ENCODE measurements at places on chromosomes 5 and 9.

GRCh38 chr9:33106827-33107621, 30.6 kb upstream of the SMU1 start:
- peaks cover 3% of the 10 kb centered on the region for H3K36me3 ChIP-seq
- H3K27ac ChIP-seq: peak overlapping the region; percentile 84
- DNase-seq: no peak
- H3K4me3 ChIP-seq: no peak overlapping the region
- H3K4me1 ChIP-seq: peaks cover 35% of the 10 kb centered on the region

GRCh38 chr9:131728961-131729360, 10.9 kb downstream of the RAPGEF1 start:
- peaks cover 33% of the 10 kb centered on the region for H3K4me1 ChIP-seq
- no peaks in the 10 kb centered on the region for H3K27me3 ChIP-seq
- H3K27ac ChIP-seq: no peak overlapping the region
- peaks cover 12% of the 10 kb centered on the region for H3K36me3 ChIP-seq
- H3K4me3 ChIP-seq: no peak overlapping the region
- no peak for DNase-seq

GRCh38 chr9:38284588-38285051, 107.9 kb upstream of the ALDH1B1 start:
- peaks cover 5% of the 10 kb centered on the region for H3K27me3 ChIP-seq
- no peak for DNase-seq
- no peak overlapping the region for H3K4me3 ChIP-seq
- peaks cover 7% of the 10 kb centered on the region for H3K4me1 ChIP-seq

DNA sequence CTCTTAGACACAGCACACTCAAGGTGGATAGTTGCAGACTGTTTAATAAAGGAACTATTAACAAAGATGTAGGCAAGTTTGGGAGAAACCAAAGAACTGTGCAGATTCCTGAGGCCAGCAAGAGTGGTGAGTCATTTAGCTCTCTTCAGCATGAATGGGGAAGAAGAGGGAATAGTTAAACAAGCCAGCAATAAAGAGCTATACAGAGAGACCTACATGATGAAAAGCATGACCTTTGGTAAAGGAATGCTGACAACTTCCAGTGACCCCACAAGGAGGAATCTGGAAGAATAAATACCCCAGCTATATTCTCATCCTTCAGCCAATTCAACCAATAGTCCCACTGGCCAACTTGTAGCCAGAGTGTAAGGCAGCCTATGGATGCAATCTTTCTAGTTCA, 706.0 kb upstream of the GRAMD2B start:
- no peak for DNase-seq
- peaks cover 17% of the 10 kb centered on the region for H3K4me1 ChIP-seq
- H3K27ac ChIP-seq: no peak overlapping the region
- no peaks in the 10 kb centered on the region for H3K36me3 ChIP-seq
- no peak overlapping the region for H3K4me3 ChIP-seq

- DNase-seq: no peak
- H3K27ac ChIP-seq: no peak overlapping the region
- peaks cover 40% of the 10 kb centered on the region for H3K4me1 ChIP-seq
- peaks cover 12% of the 10 kb centered on the region for H3K27me3 ChIP-seq
- H3K36me3 ChIP-seq: no peaks in the 10 kb centered on the region
Measured at GRCh38 chr5:10559151-10559550, 4.7 kb upstream of the ANKRD33B start.

DNA sequence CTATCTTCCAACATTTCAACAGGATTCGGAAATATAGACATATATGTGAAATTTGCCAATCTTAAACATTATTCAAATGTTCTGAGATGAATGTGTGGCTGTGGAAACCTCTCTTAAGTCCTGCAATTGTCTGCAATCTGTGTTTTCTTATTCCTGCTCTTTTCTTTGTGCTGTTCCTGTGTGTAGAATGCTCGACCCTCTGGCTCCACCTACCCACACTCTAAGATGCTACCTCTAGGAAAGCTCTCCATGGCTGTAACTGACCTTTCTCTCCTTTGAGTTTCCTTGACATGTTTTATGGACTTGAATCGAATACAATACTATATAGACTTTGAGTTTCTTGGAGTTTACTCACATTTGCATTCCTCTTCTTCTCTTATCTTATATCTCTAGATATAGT, 120.6 kb upstream of the ASTN2 start:
- no peaks in the 10 kb centered on the region for H3K36me3 ChIP-seq
- H3K4me3 ChIP-seq: no peak overlapping the region
- peaks cover 10% of the 10 kb centered on the region for H3K27me3 ChIP-seq
- no peak overlapping the region for H3K27ac ChIP-seq
- peaks cover 8% of the 10 kb centered on the region for H3K4me1 ChIP-seq

GRCh38 chr5:140965905-140966292, 377 bp upstream of the PCDHAC2 start:
- H3K36me3 ChIP-seq: peaks cover 4% of the 10 kb centered on the region
- H3K27ac ChIP-seq: peak overlapping the region; percentile 96
- peak overlapping the region; percentile 91 for H3K4me3 ChIP-seq
- peaks cover 43% of the 10 kb centered on the region for H3K4me1 ChIP-seq
- H3K27me3 ChIP-seq: no peaks in the 10 kb centered on the region
- no peak for DNase-seq

DNA sequence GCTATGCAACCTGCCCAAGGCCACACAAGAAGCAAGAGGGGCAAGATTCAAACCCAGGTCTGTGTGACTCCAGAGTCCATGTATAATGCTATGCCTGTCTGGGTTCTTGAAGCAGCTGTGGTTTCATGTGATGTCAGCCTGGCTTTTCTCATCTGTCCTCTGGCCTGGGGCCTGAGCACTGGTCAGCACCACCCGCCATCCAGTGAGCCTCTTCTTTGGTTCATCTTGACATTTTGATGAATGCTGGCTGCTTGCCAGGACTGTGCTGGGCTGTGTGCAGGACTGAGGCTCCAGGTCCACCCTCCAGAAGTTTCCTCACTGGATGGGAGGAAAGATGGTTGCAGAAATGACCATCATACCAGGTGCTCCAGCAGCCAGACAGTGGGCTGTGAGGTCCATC, 61.5 kb downstream of the TSTD2 start:
- H3K27me3 ChIP-seq: peaks cover 12% of the 10 kb centered on the region
- no peaks in the 10 kb centered on the region for H3K4me1 ChIP-seq
- no peak overlapping the region for H3K27ac ChIP-seq
- H3K4me3 ChIP-seq: no peak overlapping the region
- H3K36me3 ChIP-seq: no peaks in the 10 kb centered on the region

DNA sequence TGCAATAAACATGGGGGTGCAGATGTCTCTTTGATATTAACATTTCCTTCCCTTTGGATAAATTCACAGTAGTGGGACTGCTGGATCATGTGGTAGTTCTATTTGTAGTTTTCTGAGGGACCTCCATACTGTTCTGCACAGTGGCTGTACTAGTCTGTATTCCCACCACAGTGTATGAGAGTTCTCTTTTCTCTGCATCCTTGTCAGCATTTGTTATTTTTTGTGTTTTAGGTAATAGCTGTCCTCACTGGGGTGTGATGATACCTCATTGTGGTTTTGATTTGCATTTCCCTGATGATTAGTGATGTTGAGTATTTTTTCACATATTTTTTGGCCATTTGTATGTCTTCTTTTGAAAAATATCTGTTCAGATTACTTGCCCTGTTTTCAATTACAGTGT, 562.5 kb downstream of the CSNK1G3 start:
- no peak overlapping the region for H3K4me3 ChIP-seq
- H3K4me1 ChIP-seq: peaks cover 9% of the 10 kb centered on the region
- DNase-seq: no peak
- peaks cover 8% of the 10 kb centered on the region for H3K36me3 ChIP-seq
- H3K27ac ChIP-seq: no peak overlapping the region

DNA sequence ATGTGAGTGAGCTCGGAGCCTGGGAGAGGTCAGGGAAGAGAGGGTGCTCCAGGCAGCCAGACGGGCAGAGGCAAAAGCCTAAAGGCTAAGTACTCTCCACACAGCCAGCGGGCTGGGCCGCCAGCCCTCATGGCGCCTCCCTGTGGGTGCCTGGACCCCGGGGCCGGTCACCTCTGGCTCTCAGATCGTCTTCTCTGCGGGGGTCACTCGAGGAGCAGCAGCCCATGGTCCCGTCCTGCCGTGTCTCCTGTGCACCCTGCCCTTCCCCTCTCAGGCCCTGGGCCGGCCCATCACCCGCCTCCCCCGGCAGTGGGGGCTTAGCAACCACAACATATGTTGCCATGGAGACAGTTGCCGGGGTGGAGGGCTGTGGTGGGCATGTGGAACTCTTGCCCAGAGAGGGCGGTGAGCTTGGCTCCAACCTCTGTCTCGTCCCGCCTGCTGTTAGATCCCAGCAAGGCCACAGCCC, 4.2 kb downstream of the AK1 start:
- no peak for DNase-seq
- H3K4me1 ChIP-seq: peaks cover 16% of the 10 kb centered on the region
- H3K27me3 ChIP-seq: no peaks in the 10 kb centered on the region

DNA sequence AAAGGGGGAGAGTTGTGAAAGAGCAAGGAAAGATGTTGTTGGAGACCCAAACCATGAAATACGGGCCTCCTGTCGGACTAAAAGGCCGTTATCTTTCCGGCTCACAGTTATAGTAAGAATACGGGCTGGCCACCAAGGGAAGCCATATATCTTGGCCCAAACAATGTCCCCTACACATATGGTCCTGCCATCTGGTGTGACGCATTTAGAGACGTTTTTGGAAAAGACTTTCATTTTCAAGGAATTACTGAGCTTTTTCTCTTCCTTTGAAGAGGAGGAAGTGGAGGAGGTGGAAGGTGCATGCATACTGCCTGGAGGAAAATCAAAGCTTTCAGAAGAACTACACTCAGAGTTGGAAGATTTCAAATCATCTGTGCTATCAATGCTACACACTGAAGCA, 26.7 kb downstream of the PWWP2A start:
- DNase-seq: no peak
- H3K4me3 ChIP-seq: no peak overlapping the region
- H3K27me3 ChIP-seq: no peaks in the 10 kb centered on the region
- H3K4me1 ChIP-seq: no peaks in the 10 kb centered on the region

- DNase-seq: no peak
- H3K36me3 ChIP-seq: peaks cover 11% of the 10 kb centered on the region
- H3K27me3 ChIP-seq: no peaks in the 10 kb centered on the region
- H3K27ac ChIP-seq: no peak overlapping the region
- no peak overlapping the region for H3K4me3 ChIP-seq
Measured at GRCh38 chr9:37758747-37759146, 5.1 kb downstream of the TRMT10B start.

- H3K4me3 ChIP-seq: no peak overlapping the region
Measured at GRCh38 chr5:157820593-157821252, 38.2 kb downstream of the CLINT1 start.

DNA sequence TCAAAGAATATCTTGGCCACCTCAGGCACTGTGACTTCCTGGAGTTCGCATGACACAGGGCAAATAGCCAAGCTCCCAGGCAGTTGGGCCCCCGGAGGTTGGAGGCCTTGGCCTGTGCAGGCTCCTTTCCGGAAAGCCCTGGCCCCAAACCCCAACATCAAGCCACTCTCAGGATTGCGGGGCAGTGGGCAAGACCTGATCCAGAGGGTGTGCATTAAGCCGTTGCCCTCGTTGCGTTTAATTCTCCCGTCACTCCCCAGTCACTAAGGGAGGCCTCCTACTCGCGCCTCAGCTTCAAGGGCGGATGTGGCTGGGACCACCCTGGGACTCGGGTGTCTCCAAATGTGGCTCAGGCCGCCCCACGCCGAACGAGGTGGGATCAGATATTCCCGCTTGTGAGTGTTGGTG, 60.1 kb downstream of the TMEM174 start:
- peaks cover 22% of the 10 kb centered on the region for H3K4me1 ChIP-seq
- peaks cover 87% of the 10 kb centered on the region for H3K27me3 ChIP-seq
- DNase-seq: no peak
- no peaks in the 10 kb centered on the region for H3K36me3 ChIP-seq

- no peak overlapping the region for H3K27ac ChIP-seq
- no peak overlapping the region for H3K4me3 ChIP-seq
- DNase-seq: no peak
- H3K27me3 ChIP-seq: peaks cover 1% of the 10 kb centered on the region
- H3K4me1 ChIP-seq: no peaks in the 10 kb centered on the region
Measured at GRCh38 chr9:9612755-9613154, 1000.0 kb downstream of the PTPRD start.

All from mesothelial cell of epicardium (in vitro differentiated cells).